Naive thymus-derived CD4-positive, alpha-beta T cell (primary cell): ENCODE measurements at places on chromosomes 3 and 15. TPM values are rescaled to one million over a fixed set of nuclear protein-coding genes. Genes with fewer than 3 reads are reported as not detected.

DNA sequence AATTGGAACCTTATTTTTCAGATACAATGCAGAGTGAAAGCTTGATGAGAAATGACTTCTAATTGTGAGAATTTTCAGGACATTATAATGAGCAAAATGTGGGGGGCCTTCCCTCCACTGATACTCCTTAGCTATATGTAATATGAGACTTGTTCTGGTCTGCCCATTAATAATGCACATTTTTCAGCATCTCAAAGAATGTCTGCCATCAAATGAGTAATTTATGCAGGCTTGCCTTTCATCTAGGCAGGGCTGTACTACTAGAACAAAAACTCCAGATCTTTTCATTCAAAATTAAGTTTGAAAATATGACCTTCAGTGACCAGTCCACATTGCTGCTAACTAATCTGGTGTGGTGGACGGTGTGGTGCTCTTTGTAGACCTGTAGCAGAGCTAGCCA is 127.4 kb downstream of the LRTM1 start:
- no peak overlapping the region for H3K4me3 ChIP-seq
- no peaks in the 10 kb centered on the region for H3K27me3 ChIP-seq
- H3K27ac ChIP-seq = no peak overlapping the region
- H3K36me3 ChIP-seq = no peaks in the 10 kb centered on the region
- no peak for DNase-seq
- no peaks in the 10 kb centered on the region for H3K4me1 ChIP-seq

- H3K27me3 ChIP-seq = no peaks in the 10 kb centered on the region
- peaks cover under 1% of the 10 kb centered on the region for H3K4me1 ChIP-seq
- H3K36me3 ChIP-seq = no peaks in the 10 kb centered on the region
- H3K27ac ChIP-seq = no peak overlapping the region
- H3K4me3 ChIP-seq = no peak overlapping the region
These were observed 79.9 kb downstream of the TLE3 start for GRCh38 chr15:70017801-70018200.

DNA sequence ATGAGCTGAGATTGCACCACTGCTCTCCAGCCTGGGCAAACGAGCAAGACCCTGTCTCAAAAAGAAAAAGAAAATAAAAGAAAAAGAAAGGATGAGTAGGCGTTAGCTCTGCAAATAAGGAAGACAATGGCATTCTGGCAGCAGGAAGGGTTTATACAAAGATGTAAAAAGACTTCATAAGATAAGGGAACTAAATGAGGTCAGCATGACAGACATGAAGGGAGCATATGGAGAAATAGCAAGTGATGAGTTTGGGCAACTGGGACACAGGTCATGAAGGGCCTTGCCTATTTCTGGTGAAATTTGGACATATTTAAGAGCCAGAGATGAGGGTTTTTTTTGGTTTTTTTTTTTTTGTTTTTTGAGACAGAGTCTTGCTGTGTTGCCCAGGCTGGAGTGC is 24.5 kb downstream of the TMEM266 start:
- H3K36me3 ChIP-seq = no peaks in the 10 kb centered on the region
- H3K27me3 ChIP-seq = peaks cover 4% of the 10 kb centered on the region
- H3K27ac ChIP-seq = no peak overlapping the region
- DNase-seq = no peak
- no peaks in the 10 kb centered on the region for H3K4me1 ChIP-seq

DNA sequence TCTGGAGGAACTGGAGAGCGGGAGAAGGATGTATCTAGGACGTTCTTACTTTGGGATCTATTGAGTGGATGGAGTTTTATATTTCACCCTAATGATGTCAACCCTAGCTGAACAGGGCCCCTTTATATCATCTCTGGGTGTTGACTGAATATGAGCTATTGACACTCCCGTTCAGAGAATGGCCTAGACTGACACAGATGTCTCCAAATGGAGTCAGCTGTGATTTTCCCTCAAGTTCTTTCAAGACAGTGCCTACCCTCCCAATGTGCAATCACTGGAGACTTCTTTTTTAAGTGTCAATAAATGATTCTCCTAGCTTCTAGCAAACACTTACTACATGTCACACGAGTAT is 63.8 kb downstream of the FRMD4B start:
- no peak for DNase-seq
- H3K4me3 ChIP-seq = no peak overlapping the region
- H3K27me3 ChIP-seq = no peaks in the 10 kb centered on the region
- H3K36me3 ChIP-seq = no peaks in the 10 kb centered on the region

- no peak for DNase-seq
- no peaks in the 10 kb centered on the region for H3K36me3 ChIP-seq
- H3K27ac ChIP-seq = no peak overlapping the region
- no peaks in the 10 kb centered on the region for H3K4me1 ChIP-seq
- no peak overlapping the region for H3K4me3 ChIP-seq
- H3K27me3 ChIP-seq = no peaks in the 10 kb centered on the region
These were observed 221.4 kb downstream of the SOX2 start for GRCh38 chr3:181933052-181933618.

GRCh38 chr3:120561251-120562045 is 34.7 kb upstream of the NDUFB4 start:
- no peaks in the 10 kb centered on the region for H3K27me3 ChIP-seq
- H3K36me3 ChIP-seq = no peaks in the 10 kb centered on the region
- H3K4me1 ChIP-seq = peaks cover 6% of the 10 kb centered on the region
- peak; percentile 72 for DNase-seq
- no peak overlapping the region for H3K27ac ChIP-seq

- DNase-seq = no peak
- H3K4me3 ChIP-seq = no peak overlapping the region
- no peak overlapping the region for H3K27ac ChIP-seq
- H3K27me3 ChIP-seq = no peaks in the 10 kb centered on the region
These were observed 100.3 kb downstream of the STRIT1 start for GRCh38 chr3:155192957-155193746.

DNA sequence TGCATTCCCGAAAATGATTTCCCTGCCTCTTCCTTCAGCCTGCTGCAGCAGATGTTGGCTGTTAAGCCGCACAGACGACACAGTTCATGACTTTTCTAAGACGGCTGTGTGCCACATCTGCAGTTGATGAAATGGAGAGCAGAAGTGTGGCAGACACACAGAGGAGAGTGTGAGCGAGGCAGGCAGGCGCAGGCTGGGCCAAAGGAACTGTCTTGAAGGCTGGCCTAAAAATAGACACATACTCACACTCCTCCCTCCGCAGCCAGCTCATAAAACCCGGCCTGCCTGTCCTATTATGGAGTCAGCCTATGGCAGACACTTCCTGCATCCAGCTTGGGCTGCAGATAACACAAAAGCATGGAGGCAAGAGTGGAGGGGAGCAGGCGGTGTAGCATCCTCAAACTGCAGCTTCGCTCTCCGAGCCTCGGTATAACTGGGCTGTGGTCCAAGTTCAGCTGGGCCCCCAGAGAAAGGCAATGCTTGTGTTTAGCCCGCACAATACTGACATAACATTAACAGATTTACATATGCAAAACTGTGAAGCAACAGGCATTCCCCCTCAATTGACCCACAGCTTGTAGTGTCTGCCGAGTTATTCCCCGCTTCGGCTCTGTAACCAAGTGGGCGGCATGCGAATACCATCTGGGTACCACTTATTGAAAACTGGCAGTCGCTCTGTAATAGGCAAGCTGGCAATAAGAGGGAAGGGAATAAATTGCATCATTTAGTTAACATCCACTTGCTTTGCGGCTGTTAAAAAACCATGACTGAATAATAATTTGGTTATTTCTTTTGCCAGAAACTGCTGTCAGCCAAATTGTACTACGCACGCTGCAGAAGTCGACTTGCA is 40.8 kb downstream of the FOXP1 start:
- no peaks in the 10 kb centered on the region for H3K4me1 ChIP-seq
- DNase-seq = no peak
- H3K36me3 ChIP-seq = no peaks in the 10 kb centered on the region
- no peak overlapping the region for H3K27ac ChIP-seq
- no peak overlapping the region for H3K4me3 ChIP-seq

- no peak overlapping the region for H3K4me3 ChIP-seq
- H3K36me3 ChIP-seq = no peaks in the 10 kb centered on the region
- DNase-seq = no peak
- no peaks in the 10 kb centered on the region for H3K27me3 ChIP-seq
- H3K27ac ChIP-seq = no peak overlapping the region
These were observed 26.0 kb upstream of the THBS1 start for GRCh38 chr15:39554746-39555387.

- H3K27ac ChIP-seq = no peak overlapping the region
- H3K27me3 ChIP-seq = no peaks in the 10 kb centered on the region
- H3K36me3 ChIP-seq = no peaks in the 10 kb centered on the region
- H3K4me3 ChIP-seq = no peak overlapping the region
These were observed 53.4 kb downstream of the FOXB1 start for GRCh38 chr15:60057554-60057953.

- no peak overlapping the region for H3K27ac ChIP-seq
- no peak for DNase-seq
- no peaks in the 10 kb centered on the region for H3K27me3 ChIP-seq
- H3K4me1 ChIP-seq = no peaks in the 10 kb centered on the region
These were observed 140.4 kb downstream of the NEK10 start for GRCh38 chr3:27228805-27229204.

- no peaks in the 10 kb centered on the region for H3K4me1 ChIP-seq
- H3K4me3 ChIP-seq = no peak overlapping the region
- DNase-seq = no peak
These were observed 21.5 kb downstream of the CFAP161 start for GRCh38 chr15:81155375-81156218.

DNA sequence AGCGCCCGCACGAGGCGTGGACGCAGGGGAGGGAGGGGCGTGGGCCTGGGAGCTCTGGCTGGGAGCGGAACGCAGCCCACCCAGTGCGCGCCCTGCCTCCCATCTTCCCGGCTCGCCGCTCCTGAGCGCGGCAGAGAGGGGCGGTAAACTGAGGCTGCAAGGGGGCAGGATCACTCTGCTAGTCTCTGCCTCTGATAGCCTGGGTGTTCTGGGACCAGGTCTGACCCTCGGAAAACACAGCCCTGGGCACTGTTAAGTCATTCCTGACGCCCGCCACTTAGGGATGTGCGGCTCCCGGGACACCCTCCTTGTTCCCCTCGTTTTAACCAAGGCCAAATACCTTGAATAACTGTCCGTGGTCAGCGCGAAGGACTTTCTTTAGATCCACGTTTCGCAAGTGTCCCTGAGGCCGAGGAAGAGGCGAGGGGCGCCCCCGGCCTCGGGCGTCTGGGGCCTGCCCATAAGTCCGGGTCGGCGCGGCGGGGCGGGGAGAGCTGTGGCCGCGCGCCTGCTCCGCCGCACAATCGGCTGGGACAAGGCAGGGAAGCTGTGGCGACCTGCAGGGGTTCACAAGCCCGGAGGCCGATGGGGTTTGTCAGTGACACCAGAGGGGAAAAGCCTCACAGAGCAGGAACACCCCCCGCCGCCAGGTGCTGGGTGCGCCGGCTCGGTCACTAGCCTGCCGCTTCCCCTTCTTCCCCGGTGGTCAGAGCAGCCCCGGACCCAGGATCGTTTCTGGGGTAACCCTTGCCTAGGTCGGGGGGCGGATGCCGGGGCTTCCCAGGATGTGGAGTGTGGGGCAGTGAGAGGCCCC is 1.5 kb downstream of the ITPKA start:
- H3K27me3 ChIP-seq = peaks cover 16% of the 10 kb centered on the region
- H3K27ac ChIP-seq = no peak overlapping the region
- peak overlapping the region; percentile 50 for H3K4me3 ChIP-seq

DNA sequence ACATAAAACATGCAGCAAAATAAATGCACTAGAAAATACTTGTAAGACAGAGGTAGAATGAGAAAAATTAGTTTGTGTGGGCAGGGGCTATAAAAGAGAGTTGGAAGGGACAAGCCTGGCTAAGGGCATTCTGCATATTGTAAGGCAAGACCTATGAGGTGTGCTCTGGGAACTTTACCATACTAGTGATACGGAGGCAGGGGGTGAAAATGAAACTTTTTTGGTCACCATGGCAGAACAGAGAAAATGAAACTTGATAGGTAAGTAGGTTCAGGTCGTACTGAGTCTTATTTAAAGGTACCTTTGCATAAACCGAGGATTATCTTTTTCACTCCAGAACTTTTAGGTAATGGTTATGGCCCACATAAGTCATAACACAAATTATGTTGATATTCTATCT is 74.7 kb upstream of the ACKR4 start:
- no peak for DNase-seq
- no peaks in the 10 kb centered on the region for H3K27me3 ChIP-seq
- H3K4me1 ChIP-seq = no peaks in the 10 kb centered on the region
- peaks cover 60% of the 10 kb centered on the region for H3K36me3 ChIP-seq
- no peak overlapping the region for H3K27ac ChIP-seq
- H3K4me3 ChIP-seq = no peak overlapping the region

- no peak overlapping the region for H3K4me3 ChIP-seq
- H3K27ac ChIP-seq = no peak overlapping the region
- no peaks in the 10 kb centered on the region for H3K27me3 ChIP-seq
- H3K4me1 ChIP-seq = no peaks in the 10 kb centered on the region
- no peaks in the 10 kb centered on the region for H3K36me3 ChIP-seq
- DNase-seq = no peak
These were observed 212.9 kb upstream of the CMC1 start for GRCh38 chr3:28028554-28028953.

GRCh38 chr3:56782215-56782614 is 19.5 kb downstream of the ARHGEF3 start:
- peaks cover 95% of the 10 kb centered on the region for H3K4me1 ChIP-seq
- H3K27me3 ChIP-seq = no peaks in the 10 kb centered on the region
- H3K4me3 ChIP-seq = peak overlapping the region; percentile 31

DNA sequence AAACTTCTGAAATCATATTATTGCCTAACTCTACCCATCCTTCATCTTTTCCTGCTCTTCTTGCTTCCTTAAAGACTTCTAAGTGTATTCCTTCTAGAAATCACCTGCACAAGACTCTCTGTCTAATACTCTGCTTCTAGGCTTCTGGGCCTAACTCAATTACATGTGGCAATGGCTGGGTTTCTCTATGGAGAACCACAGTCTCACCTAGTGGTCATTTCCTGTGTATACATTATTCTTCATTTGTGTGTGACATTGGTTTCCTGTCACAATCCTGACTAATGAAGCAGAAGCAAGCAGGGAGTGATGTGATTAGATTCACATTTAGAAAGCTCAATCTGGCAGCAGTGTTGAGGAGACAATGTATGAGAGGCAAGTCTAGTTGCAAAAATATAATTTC is 16.9 kb upstream of the CLDN1 start:
- DNase-seq = no peak
- no peaks in the 10 kb centered on the region for H3K27me3 ChIP-seq
- no peaks in the 10 kb centered on the region for H3K36me3 ChIP-seq
- H3K4me3 ChIP-seq = no peak overlapping the region

GRCh38 chr3:42771271-42771670 is 1.8 kb downstream of the CCDC13 start:
- peaks cover 6% of the 10 kb centered on the region for H3K4me1 ChIP-seq
- H3K27ac ChIP-seq = no peak overlapping the region
- H3K27me3 ChIP-seq = no peaks in the 10 kb centered on the region
- no peak overlapping the region for H3K4me3 ChIP-seq
- no peaks in the 10 kb centered on the region for H3K36me3 ChIP-seq

DNA sequence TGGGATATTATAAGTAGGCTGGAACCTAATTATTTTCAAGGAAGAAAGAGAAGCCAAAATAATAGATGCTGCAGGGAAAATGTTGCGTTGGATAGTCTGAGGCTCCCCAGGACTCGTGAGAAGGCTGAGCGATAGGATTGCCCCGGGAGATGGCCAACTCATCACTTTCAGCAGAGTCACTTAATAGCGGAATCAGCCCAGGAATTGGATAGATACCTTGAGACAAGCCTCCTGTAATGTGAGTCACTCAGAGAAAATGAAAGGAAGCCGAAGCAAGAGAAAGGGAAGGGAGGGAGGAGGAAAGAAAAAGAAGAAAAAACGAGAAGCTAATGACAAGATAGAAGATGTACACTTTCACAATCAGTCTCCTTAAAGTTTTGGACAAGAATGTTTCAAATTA is 94.3 kb downstream of the SQOR start:
- H3K4me1 ChIP-seq = no peaks in the 10 kb centered on the region
- no peak overlapping the region for H3K27ac ChIP-seq
- DNase-seq = no peak
- H3K4me3 ChIP-seq = no peak overlapping the region

Gene TIGIT
- polyA plus RNA-seq = 0.63 TPM

Gene CSNK1G1
- 18.2 TPM for polyA plus RNA-seq

Gene EAF2
- polyA plus RNA-seq = 16.6 TPM

Gene DNASE1L3
- polyA plus RNA-seq = not detected

Gene MAP6D1
- not detected for polyA plus RNA-seq

Gene FBXW12
- not detected for polyA plus RNA-seq

Gene FAM81A
- not detected for polyA plus RNA-seq
